ENCODE measurements at places on chromosomes 6 and 20. TPM values are rescaled to one million over a fixed set of nuclear protein-coding genes. Genes with fewer than 3 reads are reported as not detected.

The BRPF3 gene
- total RNA-seq, result 29.4 TPM

The PNLDC1 gene
- total RNA-seq, result not detected

The FKBP1C gene
- total RNA-seq, result 0.55 TPM

The BPI gene
- 7.7 TPM for total RNA-seq

The ARFRP1 gene
- 46.7 TPM for total RNA-seq

The GNRH2 gene
- total RNA-seq, result not detected

The GTSF1L gene
- not detected for total RNA-seq

The TMEM217 gene
- total RNA-seq, result 5.0 TPM

The SLC35D3 gene
- not detected for total RNA-seq

The LHFPL5 gene
- total RNA-seq, result not detected

The C6orf163 gene
- 3.8 TPM for total RNA-seq

The SPEF1 gene
- total RNA-seq, result 0.24 TPM

The EPHA7 gene
- 424 TPM for total RNA-seq

The FNDC11 gene
- total RNA-seq, result 0.34 TPM

GRCh38 chr6:132456700-132457143, 55.4 kb upstream of the MOXD1 start:
- DNase-seq, result no peak

DNA sequence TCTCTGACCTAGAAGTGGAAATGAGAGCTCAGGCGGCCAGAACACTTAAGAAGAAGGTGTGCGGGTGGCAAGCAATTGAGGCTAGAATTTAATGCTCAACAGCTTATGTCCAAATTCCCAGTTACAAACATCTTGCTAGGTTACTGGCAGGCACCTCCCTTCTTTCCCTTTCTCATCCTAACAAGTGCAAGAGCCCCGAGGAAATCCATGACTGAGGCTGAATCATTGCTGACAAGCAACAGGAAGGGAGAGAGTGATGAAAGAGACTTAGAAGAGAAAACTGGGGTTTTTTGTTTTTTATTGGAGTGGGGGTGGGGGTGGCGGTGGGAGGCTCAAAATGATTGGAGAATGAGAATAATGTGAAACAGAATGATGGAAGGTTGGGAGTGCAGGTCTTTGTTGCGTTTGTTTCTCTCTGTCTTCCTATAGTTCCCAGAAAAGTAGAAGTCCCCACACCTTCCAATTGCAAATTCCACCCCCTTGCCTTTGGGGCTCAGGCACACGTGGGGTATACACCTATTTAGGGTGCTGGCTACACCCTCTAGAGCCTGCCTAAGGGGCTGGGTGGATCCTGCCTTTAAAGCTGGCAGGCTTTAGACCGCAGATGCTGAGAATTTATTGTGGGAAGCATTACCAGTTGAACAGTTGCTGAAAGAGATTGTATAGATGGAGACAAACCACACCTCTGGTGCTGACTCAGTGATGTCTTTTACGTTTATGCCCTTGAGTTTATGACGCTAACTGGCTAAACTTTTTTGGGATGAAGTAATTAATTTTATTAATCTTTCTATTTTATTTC, 1.4 kb downstream of the FAM83B start:
- no peak for DNase-seq

- no peak for DNase-seq
Observed at GRCh38 chr6:166600931-166601330, 14.5 kb upstream of the RAMACL start.

DNA sequence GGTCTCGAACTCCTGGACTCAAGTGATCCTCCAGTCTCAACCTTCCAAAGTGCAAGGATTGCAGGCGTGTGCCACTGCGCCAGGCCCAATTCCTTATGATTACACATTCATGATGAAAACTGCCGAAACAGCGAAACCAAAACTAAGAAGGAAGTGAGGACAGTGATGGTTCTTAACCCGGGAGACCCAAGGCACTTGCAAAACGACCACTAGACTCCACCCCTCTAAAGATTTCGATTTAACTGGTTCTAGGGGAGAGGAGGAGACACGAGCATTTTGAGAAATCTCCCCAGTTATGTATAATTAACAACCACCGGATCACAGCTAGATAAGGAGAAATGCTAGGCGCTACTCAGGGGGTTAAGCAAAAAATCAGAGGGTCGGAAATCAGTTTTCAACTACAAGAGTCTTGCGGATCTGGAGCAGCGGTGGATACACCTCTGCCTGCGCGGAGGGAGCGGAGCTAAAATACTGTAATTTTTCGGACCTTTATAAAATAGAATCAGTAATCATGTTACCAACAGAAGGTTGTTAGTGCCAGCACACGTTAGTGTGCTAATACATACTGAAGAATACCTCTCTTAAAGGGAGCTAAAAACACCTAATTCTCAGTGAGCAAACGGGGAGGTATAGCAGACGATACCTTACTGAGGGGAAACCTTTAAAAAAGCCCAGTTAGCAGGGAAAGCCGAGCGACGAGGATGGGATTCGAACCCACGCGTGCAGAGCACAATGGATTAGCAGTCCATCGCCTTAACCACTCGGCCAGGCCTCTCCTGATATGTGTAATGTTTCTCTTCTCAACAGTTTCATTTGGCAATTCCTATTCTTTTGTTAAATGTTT, 60.0 kb upstream of the BTN3A2 start:
- DNase-seq, result peak; percentile 89

- no peak for DNase-seq
Observed at GRCh38 chr20:44642203-44643153, 9.0 kb downstream of the ADA start.

GRCh38 chr6:150491131-150491810, 108.4 kb upstream of the PLEKHG1 start:
- no peak for DNase-seq

- DNase-seq, result no peak
Observed at GRCh38 chr20:35776513-35777101, 4.8 kb downstream of the PHF20 start.

DNA sequence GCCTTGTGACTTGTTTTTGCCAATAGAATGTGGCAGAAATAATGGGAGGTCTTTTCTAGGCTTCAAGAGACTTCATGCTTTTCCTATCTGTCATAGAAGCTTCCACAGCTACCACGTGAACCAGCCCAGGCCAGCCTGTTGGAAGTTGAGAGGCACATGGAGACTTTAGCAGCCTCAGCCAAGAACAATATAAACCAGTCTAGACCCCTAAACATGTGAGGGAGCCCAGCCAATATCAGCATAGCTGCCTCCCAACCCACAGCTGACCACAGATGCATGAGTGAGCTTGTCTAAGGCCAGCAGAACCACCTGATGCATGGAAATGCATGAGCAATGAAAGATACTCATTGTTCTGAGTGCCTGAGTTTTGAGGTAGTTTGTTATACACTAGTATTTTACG, 540.7 kb upstream of the BTBD3 start:
- DNase-seq, result no peak

DNA sequence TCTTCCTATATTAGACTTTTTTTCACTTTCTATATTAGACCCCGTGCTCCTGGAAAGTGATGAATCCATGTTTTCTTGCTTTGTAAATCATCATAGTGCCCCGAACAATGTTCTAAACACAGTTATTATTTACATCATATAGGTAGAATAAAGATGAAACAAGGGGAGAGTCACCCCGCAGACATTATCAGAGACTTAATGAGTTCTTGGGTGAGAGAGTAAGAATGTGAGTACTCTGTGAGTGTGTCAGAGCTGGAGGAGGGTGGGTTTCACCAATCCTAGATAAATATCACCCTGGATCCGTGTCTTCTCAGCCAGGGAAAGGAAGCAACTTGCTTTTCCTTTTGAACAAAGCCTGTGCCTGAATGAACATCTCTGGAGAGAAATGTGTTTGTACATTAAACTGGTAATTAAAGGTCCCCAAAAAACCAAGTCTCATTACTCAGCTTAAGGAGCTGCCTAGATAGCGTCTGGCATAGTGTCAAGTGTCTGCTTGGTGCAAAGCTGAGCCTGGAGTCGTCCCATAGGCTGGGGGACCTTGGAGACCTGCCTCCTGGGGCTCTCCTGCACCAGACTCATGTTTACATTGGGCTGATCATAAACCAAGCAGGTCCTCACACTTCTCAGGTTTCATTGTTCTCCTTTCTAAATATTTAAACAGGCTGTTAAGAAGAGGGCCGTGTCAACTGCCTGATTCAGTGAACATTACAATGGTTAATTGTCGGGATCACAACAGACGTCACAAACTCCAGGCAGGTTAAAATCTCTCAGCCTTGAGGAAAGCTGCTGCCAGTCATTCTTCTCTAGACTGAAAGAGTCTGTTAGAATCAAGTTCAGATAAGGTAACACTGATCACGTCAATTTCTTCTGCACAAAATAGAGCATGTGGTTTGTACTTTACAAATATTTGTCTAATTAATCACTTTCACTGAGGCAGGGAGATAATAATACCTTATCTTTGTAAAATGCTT, 179.7 kb upstream of the MYLIP start:
- DNase-seq, result no peak

- DNase-seq, result no peak
Observed at GRCh38 chr20:39458452-39458851, 496.3 kb downstream of the DHX35 start.

DNA sequence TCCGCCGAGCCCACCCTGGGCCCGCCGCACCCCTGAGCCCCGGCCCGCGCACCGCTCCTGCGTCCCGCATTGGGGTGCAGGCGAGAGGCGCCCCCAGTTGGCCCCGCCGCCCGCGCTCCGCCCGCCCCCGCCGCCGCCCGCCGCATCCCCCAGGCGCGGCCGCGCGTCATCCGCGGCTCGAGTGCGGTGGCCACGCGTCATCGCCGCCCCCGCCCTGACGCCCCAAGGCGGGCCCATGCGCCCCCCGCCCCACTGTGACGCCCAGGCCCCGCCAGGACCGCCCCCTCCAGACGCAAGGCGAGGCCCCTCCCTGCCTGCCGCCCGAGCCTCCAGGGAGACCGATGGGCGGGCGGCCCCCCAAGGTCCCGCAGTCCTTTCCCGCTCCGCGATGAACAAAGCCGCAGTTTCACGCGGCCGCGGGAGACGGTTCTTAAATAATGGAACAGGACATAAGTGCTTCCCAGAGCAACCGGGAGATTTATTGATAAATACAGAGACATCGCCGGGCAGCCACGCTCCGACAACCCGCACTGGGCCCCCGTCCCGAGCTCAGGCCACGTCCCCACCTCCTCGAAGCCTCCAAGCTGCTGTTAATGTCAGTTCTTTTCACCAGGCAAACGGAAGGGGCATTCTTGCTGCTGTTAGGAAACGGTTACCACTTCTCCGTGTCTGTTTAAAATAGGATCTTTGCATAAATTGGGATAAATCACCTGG, at the start of gene ANKRD60:
Gene ANKRD60 (minus strand): TSS at position 170 of the 714 bp plus-strand sequence. CDS start 0 bp downstream, at position 170.
- no peak for DNase-seq

GRCh38 chr6:137401088-137401487, 93.1 kb downstream of the OLIG3 start:
- no peak for DNase-seq

- DNase-seq, result no peak
Observed at GRCh38 chr20:57785061-57785460, 75.2 kb upstream of the PMEPA1 start.

- DNase-seq, result no peak
Observed at GRCh38 chr6:129490521-129491255, 219.3 kb downstream of the ARHGAP18 start.

GRCh38 chr6:160792708-160793107, 90.7 kb downstream of the PLG start:
- no peak for DNase-seq

DNA sequence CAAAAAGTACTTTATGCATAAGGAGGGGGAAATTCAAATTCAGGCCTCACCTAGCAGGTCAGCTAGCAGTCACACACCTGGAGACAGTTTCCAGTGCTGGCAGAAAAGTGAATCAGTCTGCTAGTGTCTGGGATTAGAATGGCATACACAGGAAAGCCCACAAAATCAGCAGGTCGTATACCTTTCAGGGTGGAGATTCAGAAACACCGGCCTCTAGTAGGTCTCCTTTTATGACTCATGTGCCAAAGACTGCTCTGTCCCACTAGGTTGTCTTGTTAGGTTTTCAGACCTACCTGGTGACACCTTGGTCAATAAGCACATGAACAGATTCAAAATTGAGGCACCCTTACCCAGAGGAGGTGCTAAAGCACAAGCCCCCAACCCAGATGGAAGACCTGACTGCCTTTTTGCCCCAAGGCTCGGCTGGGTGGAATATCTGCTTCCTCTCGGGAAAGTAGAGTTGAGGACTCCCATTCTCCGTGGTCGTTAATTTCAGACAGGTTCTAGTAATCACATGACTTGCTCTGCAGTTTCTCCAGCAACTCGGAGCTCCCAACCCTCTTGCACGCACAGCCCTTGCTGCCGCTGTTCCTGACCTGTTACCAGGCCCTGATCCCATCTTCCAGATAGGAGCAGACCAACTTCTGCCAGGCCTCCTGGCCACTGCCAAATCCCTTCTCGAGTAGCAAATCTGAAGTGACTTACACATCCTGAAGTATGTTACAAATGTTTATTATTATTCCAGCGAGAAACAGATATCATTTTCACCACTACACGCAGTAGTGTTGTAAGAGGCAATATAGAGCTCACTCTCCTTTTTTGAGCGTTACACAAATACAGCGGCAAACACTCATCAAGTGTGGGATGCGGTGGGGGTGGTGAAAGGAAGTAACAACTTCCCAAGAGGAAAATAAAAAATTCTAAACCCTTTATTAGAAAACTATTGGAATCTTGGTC, 46.6 kb downstream of the AGPAT4 start:
- no peak for DNase-seq

DNA sequence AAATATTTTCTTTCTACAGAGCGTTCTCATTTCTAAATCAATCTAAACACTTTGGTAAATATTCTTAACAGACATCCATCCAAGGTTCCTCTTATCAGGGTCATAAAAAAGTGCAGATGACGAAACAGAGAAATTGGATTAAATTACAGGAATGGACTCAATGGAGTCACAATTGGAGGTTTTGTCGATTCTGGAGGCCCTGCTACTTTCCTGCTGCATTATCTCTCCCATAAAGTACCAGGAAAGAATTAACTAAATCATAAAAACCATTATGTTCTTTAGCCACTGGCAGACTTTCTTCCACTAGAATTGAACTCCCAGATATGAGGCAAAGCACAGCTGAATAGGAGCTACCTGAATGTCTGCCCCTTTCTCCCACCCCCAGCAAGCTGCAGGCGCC, 610.6 kb downstream of the HDGFL1 start:
- DNase-seq, result no peak

GRCh38 chr6:163764565-163764964, 350.0 kb downstream of the QKI start:
- no peak for DNase-seq

GRCh38 chr6:100763617-100764241, 117.4 kb downstream of the ASCC3 start:
- DNase-seq, result no peak

- no peak for DNase-seq
Observed at GRCh38 chr6:100347901-100348550, 116.7 kb downstream of the SIM1 start.

DNA sequence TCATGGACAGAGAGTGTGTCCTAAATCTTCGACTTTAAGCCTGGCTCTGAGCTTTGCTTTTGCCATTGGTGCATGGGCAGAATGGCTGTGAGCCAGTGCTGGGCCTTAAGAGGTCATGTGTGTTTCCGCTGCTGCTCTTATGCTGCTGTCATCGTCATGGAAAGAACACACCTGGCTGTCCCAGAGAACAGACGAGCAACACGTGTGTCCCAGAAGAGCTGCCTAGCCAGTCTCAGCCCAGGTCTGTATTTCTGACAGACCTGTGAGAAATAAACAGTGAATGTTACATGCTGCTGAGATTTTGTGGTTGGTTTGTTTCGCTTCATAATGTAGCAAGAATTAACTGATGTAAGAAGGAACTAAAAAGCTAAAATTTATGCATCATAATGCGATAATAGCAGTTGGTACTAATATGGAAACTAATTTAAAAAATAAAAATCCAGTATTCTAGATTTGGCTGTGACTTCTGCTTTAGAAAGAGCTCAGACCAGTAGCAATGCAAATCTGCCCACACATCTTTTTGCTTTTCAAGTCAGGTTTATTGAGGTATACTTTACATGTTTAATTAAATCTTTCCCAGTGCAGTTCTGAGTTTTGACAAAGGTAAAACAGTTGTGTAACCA, 11.5 kb upstream of the SCP2D1 start:
- no peak for DNase-seq

Measured in osteocyte (in vitro differentiated cells).